Right ventricle myocardium superior (tissue), 1 donor: ENCODE measurements at places on chromosomes 5 and 9.

DNA sequence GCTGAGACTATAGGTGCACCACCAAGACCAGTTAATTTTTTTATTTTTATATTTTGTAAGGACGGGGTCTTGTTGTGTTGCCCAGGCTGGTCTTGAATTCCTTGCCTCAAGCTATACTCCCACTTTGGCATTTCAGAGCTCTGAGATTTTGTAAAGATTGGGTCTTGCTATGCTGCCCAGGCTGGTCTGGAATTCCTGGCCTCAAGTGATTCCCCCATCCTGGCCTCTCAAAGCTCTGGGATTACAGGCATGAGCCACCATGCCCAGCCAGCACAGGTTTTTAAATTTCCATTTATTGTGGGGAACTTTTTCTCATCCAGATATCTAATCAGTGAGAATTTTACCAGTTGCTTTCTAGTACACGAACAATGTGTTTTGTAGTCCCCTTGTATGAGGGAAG is 156.1 kb upstream of the VLDLR start:
- no peak for DNase-seq

GRCh38 chr5:131394128-131394527 is 130.3 kb downstream of the CDC42SE2 start:
- DNase-seq, result no peak

- no peak for DNase-seq
Measured at GRCh38 chr5:149833116-149833827, 103.2 kb downstream of the PPARGC1B start.

- no peak for DNase-seq
Measured at GRCh38 chr9:87256973-87257372, 240.7 kb upstream of the DAPK1 start.

DNA sequence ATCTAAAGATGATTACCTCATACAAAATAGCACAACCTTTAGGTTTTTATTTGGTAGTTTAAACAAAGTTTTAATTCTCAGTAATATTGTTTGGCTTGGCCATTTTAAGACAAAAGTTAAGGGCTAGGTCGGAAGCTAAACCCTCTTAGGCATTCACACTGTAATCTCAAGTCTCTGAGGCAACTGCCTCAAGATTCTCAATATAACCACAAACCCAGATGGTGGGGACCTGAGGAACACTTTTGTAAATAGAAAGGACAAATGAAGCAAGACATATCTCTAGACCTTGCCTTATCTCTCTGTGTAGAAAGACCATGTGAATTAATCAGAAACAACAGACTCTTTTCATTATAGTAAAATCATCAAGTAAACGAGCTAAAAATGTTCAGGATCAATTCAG is 500.2 kb upstream of the CDH6 start:
- no peak for DNase-seq

DNA sequence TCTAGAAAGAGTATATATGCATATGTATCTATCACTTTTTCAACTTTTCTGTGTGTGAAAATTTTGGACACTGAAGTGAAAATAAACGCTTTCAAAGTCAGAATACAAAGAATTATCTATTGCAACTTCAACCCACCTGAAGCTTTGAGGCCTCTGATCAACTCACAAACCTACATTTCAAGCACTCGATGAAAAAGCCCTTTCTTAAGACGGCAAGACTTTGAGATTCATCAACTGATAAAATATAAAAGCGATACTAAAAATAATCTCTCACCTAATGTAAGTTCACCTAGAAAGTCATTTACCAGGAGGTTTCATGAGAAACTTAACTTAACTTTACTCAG is 1.2 kb downstream of the GOLPH3 start:
- DNase-seq, result no peak

DNA sequence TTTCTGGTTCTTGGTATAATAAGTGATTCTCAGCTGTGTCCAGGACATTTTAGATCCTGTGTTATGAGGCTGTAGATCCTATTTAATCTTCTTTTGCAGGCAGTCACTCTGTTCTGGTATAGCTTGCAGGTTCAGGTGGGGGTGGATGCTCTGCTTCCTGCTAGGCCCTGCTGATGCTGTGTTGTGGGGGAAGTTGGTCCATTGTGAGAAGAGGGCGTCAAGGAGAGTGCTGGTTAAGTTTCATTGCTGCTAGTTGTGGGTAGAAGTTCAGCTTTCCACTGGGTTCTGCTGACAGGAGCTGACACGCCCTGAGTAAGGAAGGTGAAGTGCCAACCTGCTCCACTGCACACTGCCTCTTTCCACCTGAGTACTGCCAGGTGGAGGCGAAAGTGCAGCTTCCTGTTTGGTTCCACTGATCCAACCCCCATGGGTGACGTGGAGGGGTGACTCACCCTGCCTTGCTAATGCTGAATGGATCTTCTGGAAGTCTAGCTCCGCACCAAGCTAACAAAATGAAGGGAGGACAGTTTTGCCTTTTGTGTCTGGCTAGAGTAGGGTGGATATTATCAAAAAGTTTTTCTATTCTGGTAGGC is 16.3 kb downstream of the NMRK1 start:
- no peak for DNase-seq

DNA sequence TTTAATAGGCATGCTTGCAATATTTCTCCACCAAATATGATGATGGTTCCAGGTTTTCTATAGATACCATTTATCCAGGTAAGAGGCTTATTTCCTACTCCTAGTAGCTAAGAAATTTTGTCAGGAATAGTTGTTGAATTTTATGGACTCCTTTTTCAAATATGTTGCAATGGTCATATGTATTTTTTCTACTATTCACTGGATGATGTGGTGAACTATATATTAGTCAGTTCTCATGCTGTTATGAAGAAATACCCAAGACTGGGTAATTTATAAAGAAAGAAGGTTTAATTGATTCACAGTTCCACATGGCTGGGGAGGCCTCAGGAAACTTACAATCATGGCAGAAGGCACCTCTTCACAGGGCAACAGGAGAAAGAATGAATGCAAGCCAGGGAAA is 141.1 kb upstream of the NR3C1 start:
- DNase-seq, result no peak
